Left cardiac atrium (tissue), 4 donors: ENCODE measurements at places on chromosomes 7 and 10. TPM values are rescaled to one million over a fixed set of nuclear protein-coding genes. Genes with fewer than 3 reads are reported as not detected.

The SPRN gene
- not detected for total RNA-seq

GRCh38 chr7:27046854-27047549 is 48.8 kb downstream of the HOXA1 start:
- no peak for DNase-seq

- no peak for DNase-seq
Measured at GRCh38 chr10:50946991-50947781, 61.8 kb upstream of the A1CF start.

The SHTN1 gene
- 10.7 TPM for total RNA-seq

DNA sequence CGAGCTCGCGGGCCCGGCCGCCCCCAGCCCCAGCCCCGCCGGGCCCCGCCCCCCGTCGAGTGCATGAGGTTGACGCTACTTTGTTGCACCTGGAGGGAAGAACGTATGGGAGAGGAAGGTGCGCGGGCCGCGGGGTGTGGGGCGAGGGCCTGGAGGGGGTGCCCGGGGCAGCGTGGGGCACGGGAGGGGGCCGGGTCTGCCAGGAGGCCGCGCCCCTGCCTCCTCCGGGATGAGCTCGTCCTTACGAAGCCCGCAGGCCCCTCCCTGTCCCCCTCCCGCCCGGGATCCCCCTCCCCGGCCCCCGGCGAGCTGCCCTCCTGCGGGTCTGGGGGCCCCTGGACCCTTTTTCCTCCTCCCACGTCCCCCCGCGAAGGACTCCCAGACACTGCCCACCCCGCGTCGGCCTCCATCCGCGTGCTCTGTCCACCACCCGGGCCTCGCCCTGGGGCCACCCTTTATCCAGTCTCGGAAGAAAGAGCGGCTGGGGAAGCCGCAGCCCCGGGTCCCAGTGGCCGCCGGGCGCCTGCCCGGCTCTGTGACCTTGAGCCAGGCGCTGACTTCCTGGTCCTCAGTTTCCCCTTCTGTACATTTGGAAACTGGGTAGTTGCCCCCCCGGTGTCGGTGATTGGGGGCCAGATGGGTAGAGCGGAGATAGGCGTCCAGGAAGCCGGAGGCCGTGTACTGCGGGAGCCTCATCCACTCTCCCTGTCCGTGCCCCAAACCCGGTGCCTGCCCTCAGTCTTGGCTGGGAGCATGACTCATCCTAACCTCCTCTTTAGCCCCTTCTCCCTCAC is 521 bp downstream of the LIMK1 start:
- no peak for DNase-seq
